Stimulated activated CD4-positive, alpha-beta T cell treated with anti-CD3 and anti-CD28 coated beads, TNF-alpha, amount 100 ng/mL, for 1 hour (primary cell): ENCODE measurements at places on chromosomes 12 and 14.
A peak's percentile ranks its signal among the peaks of the same experiment; 100 is the strongest.

DNA sequence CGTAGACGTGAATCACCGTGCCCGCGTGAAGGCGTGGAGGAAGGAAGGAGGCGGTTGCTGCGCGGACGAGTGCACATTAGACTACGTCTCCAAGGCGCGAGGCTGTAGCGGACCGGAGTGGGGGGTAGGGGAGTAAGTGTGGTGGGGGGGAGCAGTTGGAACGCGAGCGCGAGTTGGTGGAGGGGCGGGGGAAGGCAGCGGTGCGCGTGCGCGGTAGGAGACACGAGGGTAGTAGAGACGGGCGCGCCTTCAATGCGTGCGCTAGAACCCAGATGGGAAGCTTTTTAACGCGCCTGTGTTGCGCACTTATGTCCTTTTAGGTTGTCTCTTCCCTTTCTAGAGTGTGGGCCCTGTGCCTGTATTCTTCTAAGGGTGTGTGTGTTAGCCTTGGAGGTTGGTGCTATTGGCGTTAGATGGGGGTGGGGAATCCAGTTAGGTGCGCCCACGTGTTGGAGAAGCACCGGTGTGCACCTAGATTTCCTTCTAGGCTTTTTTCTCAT is 604 bp downstream of the EIF4B start:
- peak; percentile 29 for DNase-seq

DNA sequence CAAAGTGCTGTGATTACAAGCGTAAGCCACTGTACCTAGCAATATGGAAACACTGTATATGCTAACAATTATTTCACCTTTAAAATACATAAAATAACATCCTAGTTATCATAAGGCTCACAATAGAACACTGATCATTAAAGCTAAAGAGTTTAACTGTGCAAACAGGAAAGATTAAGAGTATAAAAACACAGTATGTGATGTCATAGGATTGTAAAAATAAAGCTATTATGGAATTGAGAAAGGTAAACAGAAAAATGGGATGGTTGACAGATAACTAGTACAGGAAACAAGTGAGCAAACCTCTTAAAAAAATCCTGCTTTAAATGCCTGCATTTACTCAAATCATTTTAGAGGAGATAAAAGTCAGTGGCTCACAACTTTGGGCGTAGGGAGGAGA is 10.8 kb upstream of the IPO8 start:
- DNase-seq = no peak

GRCh38 chr14:49896966-49897365 is 4.1 kb downstream of the ARF6 start:
- DNase-seq = no peak

- DNase-seq = no peak
Measured at GRCh38 chr14:31070431-31070830, 44.3 kb upstream of the STRN3 start.

- DNase-seq = no peak
Measured at GRCh38 chr14:58593977-58594376, 43.8 kb upstream of the DACT1 start.

DNA sequence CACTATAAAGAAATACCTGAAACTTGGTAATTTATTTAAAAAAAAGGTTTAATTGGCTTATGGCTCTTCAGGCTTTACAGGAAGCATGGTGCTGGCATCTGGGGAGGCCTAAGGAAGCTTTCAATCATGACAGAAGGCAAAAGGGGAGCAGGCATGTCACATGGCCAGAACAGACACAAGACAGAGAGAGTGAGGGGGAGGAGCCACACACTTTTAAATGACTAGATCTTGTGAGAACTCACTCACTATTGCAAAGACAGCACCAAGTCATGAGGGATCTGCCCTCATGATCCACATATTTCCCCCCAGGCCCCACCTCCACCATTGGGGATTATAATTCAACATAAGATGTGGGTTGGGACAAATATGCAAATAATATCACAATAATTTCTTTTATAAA is 355.6 kb downstream of the DAD1 start:
- no peak for DNase-seq

- DNase-seq = no peak
Measured at GRCh38 chr12:80761838-80762237, 45.1 kb downstream of the MYF5 start.

- DNase-seq = no peak
Measured at GRCh38 chr12:43291516-43291915, 260.5 kb downstream of the ADAMTS20 start.

DNA sequence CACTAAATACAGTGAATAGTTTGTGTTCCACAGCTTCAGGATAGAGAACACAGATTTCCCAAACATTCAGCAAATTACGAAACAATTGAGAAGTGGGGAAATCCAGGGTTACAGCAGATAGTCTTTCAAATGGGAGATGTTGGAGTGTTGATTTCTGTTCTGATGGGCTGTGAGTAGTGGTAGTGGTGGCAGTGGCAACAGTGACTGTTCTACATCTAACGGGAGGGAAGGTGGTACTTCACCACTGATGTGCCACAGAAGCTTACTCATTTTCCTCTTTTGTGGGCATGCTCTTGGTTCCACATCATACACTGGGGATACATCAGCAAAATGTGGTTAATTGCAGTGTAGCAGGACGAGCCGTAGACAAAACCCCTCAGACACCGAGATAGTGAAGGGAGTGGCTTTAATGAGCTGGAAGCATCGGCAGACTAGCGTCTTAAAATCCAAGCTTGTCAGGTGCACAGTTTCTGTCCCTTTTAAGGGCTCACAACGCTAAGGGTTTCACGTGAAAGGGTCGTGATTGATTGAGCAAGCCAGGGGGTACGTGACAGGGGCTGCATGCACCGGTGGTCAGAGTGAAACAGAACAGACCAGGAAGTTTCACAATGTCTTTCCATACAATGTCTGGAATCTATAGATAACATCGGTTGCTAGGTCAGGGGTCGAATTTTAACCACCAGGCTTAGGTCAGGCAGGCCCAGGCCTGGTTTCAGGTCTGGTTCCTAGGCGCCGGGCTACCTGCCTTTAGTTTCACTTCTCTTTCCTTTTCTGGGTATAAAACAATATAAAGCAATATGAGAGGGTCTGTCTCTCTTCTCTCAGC is 330.6 kb upstream of the FBXO33 start:
- no peak for DNase-seq

GRCh38 chr12:98544751-98545150 is 29.4 kb downstream of the TMPO start:
- no peak for DNase-seq

GRCh38 chr14:56195704-56196103 is 77.5 kb downstream of the PELI2 start:
- DNase-seq = no peak

- DNase-seq = no peak
Measured at GRCh38 chr12:68481181-68481941, 129.3 kb upstream of the RAP1B start.

GRCh38 chr12:41919526-41920261 is 225.0 kb downstream of the GXYLT1 start:
- DNase-seq = no peak

DNA sequence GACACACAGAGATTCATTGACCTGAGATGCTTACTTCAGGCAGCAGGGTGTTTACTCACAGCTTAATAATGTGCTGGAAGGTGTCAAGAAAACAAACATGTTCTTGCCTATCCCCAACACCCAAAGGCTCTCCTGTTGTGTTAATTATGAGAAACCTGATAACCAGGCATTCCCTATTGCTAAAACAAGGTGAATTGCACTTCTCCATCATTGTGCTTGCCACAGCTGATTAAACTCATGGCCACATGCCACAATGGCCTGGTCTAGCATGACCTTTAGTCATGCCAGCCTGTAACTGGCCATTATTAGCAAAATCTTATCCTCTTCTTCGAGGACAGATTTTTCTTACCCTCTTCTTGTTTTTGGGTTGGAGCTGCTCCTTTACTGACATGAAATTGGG is 21.4 kb downstream of the SMOC1 start:
- DNase-seq = no peak

DNA sequence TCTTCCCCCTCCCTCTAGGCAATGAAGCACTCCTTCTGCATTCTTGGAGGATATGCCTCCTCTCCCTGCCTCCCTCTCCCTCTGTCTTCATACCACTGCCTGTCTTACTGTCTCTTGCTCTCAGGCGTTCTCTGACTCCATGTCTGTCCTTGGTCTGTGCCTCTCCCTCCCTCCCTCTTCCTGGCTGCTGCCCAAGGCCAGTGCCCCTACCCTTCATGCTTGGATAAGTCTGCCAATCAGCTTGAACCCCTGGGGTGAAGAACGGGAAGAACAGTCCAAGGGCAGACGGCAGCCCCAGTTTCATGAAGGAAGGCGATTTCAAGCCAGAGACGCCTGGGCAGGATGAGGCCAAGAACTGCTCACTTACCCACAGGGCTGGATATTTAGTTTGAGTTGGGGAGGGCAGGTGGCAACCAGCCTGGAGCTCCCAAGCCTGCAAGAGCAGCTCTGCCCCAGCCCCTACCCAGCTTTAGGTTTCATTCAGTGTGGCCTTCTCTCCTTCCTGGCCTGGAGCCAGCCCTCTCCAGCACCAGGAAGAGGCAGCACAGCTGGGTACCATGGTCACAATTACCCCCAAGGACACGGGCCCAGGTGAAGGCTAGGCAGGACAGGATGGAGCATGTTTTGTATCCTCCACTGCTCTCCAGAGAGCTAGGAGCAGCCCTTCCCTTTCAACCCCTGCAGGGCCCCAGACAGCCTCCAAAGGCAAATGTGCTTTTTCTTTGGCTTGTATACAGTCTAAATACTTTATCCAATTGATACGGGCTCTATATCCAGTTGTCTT is 35.8 kb upstream of the LTBP2 start:
- no peak for DNase-seq

- DNase-seq = no peak
Measured at GRCh38 chr14:69901113-69901951, 22.1 kb downstream of the SMOC1 start.

GRCh38 chr12:18522806-18523205 is 215.0 kb downstream of the PLCZ1 start:
- DNase-seq = no peak

- DNase-seq = no peak
Measured at GRCh38 chr12:18446061-18446644, 184.8 kb downstream of the PIK3C2G start.

- no peak for DNase-seq
Measured at GRCh38 chr12:46523863-46524770, 151.5 kb upstream of the SLC38A2 start.

GRCh38 chr14:33449703-33450395 is 501.0 kb downstream of the EGLN3 start:
- DNase-seq = no peak

DNA sequence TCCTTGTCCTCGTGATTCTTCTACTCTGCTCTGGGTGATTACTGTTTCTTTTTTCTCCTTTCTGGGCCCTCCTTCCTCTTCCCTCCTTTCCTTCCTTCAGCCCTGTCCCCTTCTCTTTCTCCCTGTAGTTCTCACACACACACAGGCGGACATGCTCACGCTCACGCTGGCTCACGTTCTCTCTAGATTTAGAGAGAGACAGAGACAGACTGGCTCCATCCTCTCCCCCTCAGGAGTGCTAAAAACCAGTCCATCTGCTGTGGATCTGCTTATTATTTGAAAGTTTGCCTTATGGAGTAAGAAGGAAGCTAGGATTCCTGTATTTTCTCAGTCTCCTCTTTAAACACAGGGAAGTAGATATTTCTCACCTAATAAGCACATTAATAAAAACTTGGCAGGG is 48.1 kb downstream of the KCNA1 start:
- DNase-seq = no peak

DNA sequence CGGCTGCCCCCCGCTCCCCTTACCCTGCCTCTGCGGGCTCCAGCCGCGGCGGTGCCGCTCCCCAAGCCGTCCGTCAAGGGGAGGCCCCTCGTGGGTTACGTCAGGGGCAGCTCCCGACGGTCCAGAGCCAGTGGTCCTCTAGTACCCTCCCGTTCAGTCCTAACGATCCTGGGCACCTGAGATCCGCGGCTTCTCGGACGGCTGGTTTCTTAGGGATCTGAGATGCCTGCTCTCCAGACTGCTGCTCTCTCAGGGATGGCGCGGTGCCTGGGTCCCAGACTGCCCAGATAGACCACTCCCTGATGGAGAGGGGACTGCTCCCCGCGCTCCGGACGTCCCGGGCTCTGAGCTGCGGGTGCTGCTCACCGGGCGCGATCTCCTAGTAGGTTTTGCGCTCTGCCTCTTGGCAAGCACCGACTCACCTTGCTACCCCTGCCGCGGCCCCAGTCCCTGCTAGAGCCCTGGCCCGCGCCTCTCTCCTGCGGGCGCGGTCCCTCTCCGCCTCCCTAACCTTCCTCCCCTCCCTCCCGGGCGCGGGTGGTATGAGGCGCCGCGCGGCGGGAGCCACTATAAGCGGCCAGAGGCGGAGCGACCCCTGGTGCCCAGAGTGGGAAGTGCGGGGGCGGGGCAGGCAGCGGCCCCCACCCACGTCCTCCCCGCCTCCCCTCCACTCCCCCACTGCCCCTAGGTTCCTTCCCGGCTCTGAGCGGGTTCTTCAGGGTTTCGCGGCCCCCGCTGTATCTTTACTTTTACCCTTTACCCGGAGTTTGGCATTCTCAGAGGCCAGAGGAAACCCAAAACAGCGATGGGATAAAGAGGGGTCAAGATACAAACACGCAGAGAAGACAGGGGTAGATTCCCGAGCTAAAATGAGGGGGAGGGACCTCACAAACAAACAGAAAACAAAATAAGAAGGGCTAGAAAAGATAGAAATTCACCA is at the start of gene C1QL4:
TSS of gene C1QL4 (minus strand) at position 544 of the 940 bp plus-strand sequence. CDS start 711 bp downstream, outside the sequence.
- DNase-seq = peak; percentile 81

- DNase-seq = no peak
Measured at GRCh38 chr14:73026243-73026844, 562 bp downstream of the ZFYVE1 start.

DNA sequence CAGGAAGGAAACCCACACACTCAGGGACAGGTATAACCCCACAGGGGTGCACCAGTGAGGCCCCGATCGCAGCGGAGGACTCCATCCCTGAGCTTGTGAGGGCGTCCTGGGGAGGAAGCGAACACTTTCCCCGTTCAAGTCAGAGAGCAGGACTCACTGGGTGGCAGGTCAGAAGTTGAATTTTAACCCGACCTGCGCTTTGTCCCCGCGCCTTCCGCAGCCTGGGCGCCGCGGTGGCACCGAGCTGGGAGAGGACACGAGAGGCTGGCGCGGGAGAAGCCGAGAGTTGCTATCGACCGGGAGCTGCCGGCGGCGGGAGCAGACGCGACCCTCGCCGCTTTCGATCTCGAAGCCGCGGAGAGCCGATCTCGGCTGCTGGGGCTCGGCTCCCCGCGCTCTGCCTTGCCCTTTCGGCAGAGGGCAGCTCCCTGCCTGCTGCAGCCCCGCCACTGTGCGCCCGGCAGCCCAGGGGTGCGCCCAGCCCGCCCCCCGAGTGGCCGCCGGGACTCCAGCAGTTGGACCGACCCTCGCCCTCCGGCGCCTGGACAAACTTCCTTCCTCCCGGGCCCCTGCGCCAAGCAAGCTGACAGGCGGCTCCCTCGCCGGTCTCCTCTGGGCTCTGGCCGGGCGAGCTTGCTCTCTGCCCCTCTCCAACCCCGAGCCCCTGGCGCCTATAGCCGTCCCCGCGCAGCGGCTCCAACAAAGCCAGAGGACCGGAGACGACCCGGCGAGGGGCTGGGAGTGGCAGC is 918 bp downstream of the LIN7A start:
- DNase-seq = no peak

DNA sequence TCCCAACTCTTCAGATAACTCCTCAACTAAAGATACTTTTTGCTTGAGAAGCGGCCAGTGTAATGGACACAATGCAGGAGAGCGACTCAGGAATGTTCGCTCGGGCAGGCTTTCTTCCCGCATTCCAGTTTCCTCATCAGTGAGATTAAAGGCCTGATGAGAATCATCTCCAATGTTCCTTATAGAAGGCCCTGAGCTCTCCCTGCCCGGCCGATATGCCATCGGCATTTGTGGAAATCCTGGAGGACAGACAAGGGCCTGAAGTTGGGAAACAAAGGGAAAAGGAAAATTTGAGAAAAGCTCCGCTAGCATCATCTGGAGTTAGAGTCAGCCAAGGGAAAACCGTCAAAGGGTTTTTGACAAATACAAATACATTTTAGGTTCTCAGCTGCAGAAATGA is 38.0 kb upstream of the FOXN3 start:
- no peak for DNase-seq

GRCh38 chr14:31395572-31396205 is 24.7 kb downstream of the HEATR5A start:
- no peak for DNase-seq
